Fibroblast of the aortic adventitia (primary cell): ENCODE measurements at places on chromosomes 12 and 14.

DNA sequence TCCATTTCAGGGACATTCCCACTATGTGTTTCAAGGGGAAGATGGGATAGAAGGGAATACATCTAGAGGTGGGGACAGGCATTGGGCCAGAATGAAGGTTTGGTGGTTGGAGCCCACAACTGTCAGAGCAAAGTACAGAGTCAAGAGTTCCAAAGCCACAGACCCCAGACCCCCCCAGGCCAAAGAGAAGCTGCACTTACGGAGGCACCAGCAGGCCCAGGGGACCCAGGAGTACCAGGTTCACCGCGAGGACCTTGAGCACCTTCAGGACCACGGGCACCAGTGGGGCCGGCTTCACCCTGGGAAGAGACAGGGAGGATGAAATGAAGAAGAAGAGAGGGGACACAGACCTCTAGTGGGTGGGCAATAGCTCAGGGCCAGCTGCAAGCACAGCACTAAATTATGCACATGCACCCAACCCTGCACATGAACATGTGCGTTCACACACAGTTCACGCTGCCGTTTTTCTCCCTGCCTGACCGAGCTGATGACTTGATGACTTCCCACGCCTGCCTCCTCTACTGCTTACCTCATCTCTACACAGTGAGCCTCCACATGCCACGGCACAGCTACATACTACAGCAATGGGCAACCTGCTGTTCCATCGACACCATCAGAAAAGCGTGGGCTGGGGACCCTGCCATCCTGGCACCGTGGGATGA is 16.7 kb downstream of the COL2A1 start:
- DNase-seq, result peak; percentile 3

DNA sequence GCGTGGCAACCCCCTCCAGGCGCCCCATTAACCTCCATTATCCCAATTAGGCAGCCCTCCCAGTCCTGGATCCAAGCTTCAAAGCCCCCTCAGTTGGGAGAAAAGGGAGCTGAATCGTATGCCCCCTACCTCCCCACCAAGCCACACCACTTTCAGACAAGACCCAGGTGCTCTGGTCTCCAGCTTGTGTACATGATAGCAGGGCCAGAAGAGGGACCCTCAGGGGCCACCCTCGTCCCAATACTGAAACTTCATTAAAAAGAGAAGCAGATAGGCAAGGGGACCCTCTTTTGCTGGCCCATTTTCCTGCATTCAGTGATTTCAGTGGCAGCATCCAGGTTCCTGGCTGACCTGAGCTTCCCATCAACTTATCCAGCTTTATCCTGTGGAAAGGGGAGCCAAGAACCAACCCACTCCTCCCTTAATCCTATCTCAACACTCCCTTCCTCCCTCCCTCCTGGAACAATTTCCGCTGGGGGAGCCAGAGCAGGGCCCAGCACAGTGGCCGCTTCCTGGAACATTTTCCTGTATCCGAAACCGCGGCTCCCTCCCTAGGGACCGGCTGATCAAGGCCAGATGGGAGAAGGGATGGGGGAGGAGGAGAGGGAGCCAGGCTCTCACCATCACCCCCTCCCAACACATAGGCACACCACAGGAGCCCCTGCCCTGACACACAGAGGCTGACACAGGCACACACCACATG is 9.5 kb upstream of the SP7 start:
- peak; percentile 70 for DNase-seq

- DNase-seq, result no peak
These were observed 8.5 kb upstream of the SERPINA5 start for GRCh38 chr14:94572637-94573303.

DNA sequence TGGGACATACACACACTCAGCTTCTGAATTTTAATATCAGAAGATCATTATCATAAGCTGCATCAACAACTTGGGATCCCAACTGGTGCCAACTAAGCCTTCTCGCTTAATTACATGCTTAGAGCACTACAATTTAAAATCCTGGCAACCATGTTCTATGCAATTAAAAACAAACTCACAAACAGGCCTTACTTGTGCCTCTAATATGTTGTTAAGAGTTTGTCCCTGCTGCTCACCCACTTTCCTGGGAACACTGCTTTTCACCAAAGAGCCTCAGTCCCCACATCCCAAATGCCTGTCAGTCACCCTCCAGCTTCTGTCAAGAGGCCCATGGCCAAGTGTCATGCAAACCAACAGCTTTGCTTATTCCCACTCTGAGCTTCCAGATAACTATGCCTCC is 69.7 kb downstream of the TTC9 start:
- DNase-seq, result no peak

- no peak for DNase-seq
These were observed 7.7 kb upstream of the DCP1B start for GRCh38 chr12:2011643-2012607.

DNA sequence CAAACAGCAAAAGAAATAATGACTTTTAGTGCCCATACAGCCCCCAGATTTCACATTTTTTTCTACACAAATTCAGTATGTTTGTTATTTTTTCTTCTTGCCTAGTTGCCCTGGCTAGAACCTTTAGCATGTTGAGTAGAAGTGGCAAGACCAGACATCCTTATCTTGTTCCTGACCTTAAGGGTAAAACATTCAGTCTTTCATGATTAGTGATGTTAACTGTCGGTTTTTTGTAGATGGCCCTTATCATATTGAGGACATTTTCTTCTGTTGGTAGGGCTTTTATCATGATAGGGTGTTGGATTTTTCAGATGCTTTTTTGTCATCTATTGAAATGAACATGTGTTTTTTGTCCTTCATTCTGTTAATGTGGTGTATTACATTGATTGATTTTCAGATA is 17.1 kb downstream of the IRAK3 start:
- DNase-seq, result no peak

- peak; percentile 97 for DNase-seq
These were observed 7.9 kb downstream of the ABCB9 start for GRCh38 chr12:122958198-122958888.

DNA sequence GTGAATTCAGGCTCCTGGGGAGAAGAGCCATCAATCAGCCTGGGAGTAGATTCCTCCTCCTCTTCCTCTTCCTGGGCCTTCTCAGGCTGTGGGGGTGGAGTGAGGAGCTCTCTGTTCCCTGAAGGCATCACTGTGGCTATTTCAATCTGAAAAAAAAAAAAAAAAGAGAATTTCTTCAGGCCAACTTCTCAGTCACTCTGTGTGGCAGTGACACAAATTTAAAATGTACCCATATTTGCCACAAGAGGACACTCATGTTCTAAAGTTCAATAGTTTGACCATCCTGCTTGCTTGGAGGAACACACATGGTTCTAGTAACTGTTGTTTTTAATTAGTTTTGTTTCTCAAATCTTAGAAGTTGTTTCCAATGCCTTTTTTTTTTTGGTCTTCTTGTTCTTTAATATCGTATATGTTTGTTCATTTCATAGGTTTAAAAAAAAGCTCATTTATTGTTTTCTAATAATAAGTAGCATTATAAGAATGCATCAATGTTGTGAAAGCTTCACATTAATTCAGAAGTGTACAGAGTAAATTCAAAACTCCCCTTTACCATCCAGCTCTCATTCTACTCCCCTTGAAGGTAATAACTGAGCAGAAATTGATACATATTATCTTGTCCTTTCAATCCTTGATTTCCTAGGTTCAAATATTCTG is 23.3 kb upstream of the CCER1 start:
- peak; percentile 87 for DNase-seq

- DNase-seq, result peak; percentile 41
These were observed 465.3 kb upstream of the RGS6 start for GRCh38 chr14:71466946-71467345.

DNA sequence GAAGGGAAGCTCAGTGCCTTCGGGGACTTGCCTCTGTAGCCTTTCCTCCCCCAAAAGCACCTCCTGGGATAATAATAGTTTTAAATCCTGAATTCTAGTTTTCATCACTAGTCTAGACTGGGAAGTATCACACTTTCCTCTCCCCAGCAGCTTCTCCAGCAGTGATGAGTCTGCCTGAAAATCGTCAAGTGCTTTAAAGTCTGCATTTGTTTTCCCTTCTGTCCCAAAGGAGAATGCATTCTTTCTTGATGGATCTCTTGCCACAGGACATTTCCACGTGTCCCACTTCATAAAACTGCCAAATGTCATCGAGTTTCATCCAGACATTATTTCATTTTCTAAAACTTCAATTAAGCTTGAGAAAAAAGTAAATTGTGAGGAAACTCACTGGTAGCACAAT is 15.0 kb downstream of the CSRP2 start:
- DNase-seq, result no peak

- DNase-seq, result no peak
These were observed 23.6 kb upstream of the RDH16 start for GRCh38 chr12:56980941-56981530.

DNA sequence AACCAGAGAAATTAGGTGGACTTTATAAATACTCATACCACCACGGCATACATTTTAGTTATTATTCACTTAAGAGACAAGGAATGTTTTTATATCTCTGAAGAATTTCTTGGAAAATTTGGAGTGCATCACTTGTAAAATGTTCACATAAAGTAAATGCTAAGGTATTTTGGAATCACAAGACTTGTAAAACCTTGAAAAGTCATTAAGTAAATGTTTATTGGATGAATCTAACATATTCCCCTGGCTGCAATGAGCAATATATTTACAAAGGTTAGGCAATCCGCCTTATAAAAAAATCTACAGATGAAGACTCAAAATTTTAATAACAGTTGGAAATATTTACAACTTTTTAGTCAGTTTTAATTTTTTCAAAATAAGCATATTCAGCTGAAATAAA is 287.4 kb upstream of the ALG10 start:
- DNase-seq, result no peak

GRCh38 chr14:31223331-31223730 is 15.7 kb upstream of the HECTD1 start:
- no peak for DNase-seq

- peak; percentile 86 for DNase-seq
These were observed 91.0 kb downstream of the LRRC74A start for GRCh38 chr14:76917158-76917596.

- DNase-seq, result no peak
These were observed 44.3 kb downstream of the ATG2B start for GRCh38 chr14:96318836-96319235.

GRCh38 chr12:121297435-121297991 is 1.0 kb upstream of the CAMKK2 start:
- DNase-seq, result peak; percentile 47

DNA sequence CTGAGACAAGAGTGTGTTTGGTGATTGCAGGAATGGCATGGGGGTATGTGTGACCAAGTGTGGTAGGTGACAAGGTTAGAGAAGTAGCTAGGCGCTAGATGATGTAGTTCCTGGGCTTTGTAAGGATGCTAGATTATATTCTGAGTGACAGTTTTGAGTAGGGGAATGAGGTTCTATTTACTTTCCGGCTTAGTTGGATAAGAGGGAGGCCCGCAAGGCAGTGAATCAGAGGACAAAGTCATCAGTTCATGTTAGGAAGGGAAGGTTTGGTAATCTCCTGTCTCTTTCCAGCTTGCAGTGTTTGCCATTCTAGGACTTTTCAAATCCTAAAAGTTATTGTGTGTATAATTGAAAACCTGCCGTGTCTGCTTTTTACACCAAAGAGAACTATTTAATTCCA is 45.0 kb downstream of the CFAP54 start:
- DNase-seq, result no peak

- DNase-seq, result no peak
These were observed 11.0 kb downstream of the PCBP2 start for GRCh38 chr12:53462935-53463334.

DNA sequence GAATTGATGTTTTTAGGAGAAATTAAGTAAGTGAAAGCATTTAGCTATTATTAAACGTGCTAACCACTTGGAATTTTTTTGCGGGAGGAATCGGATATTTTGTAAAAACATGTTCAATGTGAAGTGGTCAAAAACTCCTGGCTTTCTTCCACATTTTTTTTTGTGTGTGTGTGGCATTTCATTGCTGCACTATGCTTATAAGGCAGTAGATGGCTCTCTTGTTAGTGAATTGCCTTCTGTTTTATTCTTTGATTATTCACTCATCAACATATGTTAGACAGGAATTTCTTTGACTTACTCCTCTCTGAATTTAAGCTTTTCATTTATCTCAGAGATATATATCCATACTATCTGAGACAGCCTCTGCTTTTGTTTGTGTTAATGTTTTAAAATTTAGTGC is 71.3 kb downstream of the DERA start:
- peak; percentile 75 for DNase-seq

GRCh38 chr12:113093409-113094101 is 37.0 kb downstream of the DTX1 start:
- no peak for DNase-seq

- DNase-seq, result peak; percentile 41
These were observed 357.1 kb upstream of the MGAT4C start for GRCh38 chr12:86613311-86613710.

GRCh38 chr12:57745485-57745881 is 644 bp downstream of the TSPAN31 start:
- no peak for DNase-seq

DNA sequence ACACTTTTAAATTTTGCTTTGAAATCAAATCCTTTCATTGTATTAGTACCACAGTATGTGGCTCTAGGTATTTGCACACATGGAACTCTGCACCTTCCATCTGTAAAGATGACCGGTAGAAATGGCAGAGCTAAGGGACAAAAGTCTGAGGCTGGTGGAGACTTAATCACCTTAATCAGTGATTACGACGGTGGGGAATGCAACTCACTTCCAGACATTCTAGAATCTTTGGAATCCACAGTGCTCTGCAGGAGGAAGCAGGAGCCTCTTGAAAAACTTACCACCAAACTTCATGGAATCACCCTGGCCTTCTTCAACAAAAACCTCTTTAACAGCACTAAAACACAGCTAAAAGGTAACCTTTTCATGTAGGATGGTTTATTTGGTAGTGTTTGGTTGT is 3.9 kb upstream of the DACT1 start:
- DNase-seq, result no peak

DNA sequence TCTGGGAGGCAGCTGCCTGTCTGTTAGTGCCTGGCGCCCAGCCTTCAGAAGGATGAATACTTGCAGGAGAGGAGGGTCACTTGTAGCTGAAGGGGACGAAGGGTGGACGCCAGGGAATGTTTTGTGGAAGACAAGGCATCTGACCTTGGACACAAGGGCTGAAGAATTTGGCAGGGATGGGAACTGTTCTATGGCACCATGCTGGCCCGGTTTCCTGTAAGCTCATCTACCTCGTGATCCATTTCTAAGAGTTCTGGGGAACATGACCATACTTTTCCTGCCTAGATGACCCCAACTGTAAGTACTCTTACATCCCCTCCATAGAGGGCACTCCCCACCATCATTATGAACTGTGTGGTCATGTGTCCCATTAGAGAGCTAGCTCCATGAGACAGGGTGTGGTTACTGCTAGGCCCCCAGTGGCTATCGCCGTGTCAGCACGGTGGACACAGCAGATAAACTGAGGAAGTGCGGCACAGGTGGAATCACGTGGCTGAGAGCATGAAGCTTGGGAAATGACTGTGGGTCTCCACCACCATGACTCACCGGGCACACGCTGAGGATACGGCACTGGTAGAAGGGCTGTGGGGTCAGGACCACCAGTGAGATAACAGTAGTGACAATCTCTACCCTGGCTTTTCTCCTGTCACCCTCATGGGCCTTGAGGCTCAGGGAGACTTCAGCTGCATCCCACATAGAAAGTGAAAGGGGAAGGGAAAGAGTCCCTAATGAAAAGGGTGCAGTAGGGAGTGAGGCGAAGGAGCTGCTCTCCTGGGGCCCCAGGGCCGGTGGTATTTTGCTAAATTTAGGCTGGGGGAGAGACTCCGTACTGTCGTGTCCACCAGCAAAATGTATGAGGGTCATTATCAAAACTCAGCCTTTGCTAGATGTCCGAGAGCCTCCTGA is 252.6 kb downstream of the FOXN3 start:
- no peak for DNase-seq
